ENCODE measurements at places on chromosomes 3 and 15. TPM values are rescaled to one million over a fixed set of nuclear protein-coding genes. Genes with fewer than 3 reads are reported as not detected.
A peak's percentile ranks its signal among the peaks of the same experiment; 100 is the strongest.

- no peak for DNase-seq
Observed at GRCh38 chr3:187706971-187707370, 4.6 kb upstream of the RTP2 start.

DNA sequence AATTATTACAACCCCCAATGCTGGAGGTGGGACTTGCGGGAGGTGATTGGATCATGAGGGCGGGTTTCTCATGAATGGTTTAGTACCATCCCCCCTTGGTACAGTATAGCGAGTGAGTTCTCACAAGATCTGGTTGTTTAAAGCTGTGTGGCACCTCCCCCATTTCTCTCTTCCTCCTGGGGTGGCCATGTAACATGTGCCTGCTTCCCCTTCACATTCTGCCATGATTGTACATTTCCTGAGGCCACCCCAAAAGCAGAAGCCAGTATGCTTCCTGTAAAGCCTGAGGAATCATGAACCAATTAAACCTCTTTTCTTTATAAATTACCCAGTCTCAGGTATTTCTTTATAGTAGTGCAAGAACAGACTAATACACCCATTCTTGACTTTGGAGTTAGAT is 20.3 kb upstream of the PROK2 start:
- no peak for DNase-seq

- no peak for DNase-seq
Observed at GRCh38 chr3:68999158-68999557, 14.3 kb downstream of the EOGT start.

- no peak for DNase-seq
Observed at GRCh38 chr15:49135911-49136310, 19.5 kb downstream of the COPS2 start.

- peak; percentile 71 for DNase-seq
Observed at GRCh38 chr15:89358755-89359439, 24.3 kb upstream of the POLG start.

DNA sequence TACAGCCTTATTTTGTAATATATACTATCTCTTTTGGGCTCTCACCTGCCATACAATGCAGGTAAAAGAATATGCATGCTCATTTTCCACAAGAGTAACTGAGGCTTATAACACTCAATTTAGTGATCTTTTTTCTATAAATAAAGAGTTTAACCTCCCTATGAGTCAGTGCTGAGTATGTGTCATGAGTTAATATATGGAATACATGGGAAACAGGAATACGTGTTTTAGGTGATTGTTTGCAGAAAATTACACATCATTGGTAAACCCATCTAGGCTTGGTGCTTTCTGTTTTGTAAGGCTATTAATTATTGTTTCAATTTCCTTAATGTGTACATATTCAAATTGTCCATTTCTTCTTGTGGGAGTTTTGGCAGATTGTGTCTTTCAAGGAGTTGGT is 411.3 kb downstream of the GRM7 start:
- no peak for DNase-seq

- no peak for DNase-seq
Observed at GRCh38 chr15:83746231-83746630, 92.3 kb downstream of the ADAMTSL3 start.

- no peak for DNase-seq
Observed at GRCh38 chr15:26686547-26687187, 86.2 kb downstream of the GABRB3 start.

GRCh38 chr3:3906171-3906570 is 106.9 kb downstream of the LRRN1 start:
- DNase-seq, result no peak

- peak; percentile 49 for DNase-seq
Observed at GRCh38 chr15:53193149-53193548, 403.0 kb upstream of the ONECUT1 start.

- DNase-seq, result no peak
Observed at GRCh38 chr15:43919540-43920253, 92.9 kb downstream of the WDR76 start.

DNA sequence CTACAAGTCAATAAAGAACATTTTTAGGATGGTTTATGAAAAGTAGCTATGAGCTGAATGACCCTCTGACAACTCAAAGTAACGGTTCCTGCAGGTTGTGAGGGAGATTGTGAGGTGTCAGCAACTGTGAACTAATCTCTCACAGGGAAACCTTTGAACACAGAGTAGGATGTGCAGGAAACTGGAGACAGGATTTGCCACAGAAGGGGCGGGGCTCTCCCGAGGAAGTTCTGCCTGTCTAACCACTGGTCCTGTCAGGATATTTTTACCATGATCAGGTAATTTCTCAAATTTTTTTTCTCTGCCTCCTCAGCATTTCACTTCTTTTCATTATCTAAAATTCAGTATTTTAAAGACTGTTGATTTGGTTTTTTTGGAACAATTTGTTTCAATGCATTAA is 33.3 kb downstream of the LEO1 start:
- no peak for DNase-seq

- DNase-seq, result peak; percentile 34
Observed at GRCh38 chr15:100464256-100464655, 64.5 kb downstream of the CERS3 start.

DNA sequence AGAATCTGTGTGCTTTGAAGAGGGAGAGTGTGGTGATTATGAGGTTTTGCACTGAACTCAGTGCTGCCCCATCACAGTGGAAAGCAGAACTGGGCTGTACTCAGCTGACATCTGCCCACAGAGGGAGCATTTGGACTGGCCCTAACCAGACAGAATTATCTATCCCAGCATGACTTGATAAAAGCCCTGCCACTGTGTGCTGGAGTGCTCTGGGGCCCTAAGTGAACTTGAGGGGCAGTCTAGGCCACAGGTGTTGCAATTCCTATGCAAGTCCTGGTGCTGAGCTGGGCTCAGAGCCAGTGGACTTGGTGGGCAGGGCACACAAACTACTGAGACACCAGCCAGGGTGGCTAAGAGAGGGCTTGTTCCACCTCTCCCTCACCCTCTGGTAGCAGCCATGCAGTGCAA is 269.2 kb upstream of the CTNNB1 start:
- no peak for DNase-seq

DNA sequence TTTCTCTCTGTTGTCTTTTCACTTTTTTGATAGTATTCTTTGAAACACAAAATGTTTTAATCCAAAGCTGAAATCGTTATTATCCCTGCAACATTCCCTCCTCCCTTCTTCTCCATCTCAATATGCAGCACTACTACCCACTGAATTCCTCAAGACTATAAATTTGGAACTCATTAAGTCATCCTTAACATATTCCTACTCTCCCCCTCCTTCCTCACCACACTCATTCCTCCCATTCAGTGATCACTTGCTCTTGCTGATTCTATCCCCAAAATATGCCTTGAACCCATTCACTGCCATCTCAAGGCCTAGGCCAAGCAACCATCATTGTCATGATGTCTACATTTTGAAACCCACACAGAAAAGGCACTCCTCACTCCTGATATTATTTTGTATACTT is 2.4 kb upstream of the PIK3R4 start:
- no peak for DNase-seq

GRCh38 chr15:68201879-68202261 is 3.3 kb downstream of the CALML4 start:
- DNase-seq, result no peak

- DNase-seq, result no peak
Observed at GRCh38 chr3:58698246-58698645, 31.7 kb upstream of the FAM3D start.

GRCh38 chr3:49831341-49831740 is 17.6 kb upstream of the UBA7 start:
- no peak for DNase-seq

DNA sequence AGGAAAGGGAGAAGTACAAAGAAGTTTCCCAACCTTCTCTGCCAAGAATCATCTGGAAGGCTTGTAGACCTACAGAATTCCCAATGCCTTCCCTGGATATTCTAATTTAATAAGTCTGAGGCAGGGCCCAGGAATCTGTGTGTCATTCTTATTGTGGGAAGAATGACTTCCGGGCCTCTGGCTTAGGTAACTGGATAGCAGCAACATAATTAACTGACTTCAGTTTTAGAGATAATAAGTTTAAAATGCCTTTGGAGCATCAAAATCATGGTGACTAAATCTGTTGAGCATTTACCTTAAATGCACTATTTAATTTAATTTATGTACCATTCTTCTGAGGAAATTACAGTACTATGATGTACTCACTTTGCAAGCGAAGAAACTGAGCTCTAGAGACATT is 44.3 kb upstream of the TM4SF1 start:
- DNase-seq, result no peak

DNA sequence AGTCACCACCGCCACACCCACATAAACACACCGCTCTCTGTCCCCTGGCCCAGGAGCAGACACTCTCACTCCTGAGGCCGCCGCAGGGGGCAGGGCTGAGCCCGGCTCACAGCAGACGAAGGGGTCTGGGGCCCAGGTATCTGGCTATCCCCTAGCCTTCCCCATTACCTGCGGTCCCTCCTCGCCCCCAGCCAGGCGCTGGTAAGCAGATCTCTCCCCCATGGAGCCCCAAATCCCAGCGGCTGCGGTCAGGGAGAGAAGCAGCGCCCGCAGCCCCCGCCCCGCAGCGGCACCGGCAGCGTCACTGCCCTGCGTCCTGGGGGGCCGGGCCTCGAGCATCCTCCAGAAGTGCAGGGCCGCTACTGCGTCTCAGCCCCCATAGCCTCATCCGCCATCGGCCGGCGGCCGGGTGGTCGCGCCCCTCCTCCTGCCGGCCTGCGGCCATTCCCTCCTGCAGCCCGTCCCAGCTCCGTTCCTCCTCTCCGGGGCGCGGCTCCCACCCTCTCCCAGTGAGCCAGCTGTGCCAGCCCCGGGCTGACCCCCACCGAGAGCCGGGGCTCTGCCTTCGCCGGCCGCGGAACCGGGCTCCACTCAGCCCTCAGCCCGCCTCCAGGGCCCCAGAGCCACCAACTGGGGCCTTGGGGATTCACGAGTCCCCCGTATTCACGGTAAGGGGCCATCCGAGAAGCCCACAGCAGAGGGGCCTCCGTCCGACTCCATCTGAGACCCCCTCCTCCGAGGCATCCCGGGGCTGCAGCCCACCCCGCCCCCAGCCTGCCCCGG is 13.1 kb downstream of the TNK2 start:
- DNase-seq, result peak; percentile 58

DNA sequence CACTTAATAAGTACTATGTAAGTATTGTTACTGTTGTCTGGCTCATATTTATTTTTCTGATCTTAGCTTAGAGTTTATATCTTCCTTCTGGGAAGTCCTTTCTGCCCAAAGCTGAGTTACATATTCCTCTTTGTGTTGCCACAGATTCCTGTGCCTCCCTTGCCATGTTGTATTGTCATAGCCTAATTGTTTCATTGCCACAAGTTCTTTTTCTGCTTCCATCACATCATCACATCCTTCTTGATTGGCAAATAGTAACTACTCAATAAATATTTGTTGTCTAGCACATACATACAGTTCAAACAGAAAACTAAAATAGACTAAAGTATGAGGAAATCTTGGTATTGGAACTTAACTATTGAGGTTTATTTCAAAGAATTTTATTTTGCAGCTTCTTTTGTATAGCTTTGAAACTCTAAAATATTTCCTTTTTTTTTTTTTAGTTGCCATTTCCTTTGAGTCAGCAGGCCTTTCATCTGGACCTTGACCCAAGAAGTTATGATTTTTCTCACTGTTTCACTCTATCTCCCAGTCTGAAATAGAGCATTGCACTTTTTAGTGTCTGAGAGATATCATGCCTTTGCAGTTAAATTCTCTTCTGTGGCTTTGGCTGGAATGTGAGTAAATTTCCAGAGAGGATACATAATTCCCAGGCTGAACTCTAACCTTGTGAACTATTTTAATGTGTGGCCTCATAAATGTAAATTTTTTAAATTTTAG is 98.2 kb downstream of the ZNF609 start:
- DNase-seq, result no peak

- no peak for DNase-seq
Observed at GRCh38 chr3:30343861-30344260, 262.5 kb upstream of the TGFBR2 start.

- peak; percentile 33 for DNase-seq
Observed at GRCh38 chr3:29171043-29171990, 109.6 kb upstream of the RBMS3 start.

DNA sequence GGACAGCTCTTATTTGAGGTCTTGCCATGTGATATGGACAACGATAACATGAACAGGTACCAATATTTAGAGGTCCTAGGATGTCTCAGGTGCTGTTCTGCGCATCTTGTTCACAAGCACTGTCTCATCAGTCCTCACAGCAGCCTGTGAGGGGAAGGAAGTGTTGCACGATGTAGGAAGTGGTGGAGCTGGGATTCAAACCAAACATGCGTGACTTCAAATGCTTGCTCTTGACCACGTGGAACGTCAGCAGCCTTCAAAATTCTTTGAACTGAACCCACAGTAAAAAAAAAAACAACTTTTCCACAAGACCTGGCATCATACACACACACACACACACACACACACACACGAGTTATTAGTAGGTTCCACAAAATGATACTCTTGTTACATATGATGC is 153.4 kb upstream of the SMAD3 start:
- DNase-seq, result peak; percentile 15

DNA sequence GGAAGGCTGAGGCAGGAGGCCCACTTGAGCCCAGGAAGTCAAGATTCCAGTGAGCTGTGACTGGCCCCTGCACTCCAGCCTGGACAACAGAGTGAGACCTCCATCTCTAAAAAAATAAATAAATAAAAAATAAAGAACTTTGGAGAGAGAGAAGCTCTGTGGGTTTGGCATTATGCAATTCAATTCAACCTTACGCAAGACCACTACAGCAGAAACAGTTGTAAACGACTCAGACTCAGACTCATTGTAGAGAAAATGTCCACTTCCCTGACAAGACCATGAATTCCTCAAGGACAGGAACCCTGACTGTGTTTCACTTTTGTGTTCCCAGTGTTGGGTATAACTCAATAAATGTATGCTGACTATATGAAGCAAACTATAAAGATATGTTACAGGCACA is 90.3 kb upstream of the C3orf80 start:
- DNase-seq, result no peak

DNA sequence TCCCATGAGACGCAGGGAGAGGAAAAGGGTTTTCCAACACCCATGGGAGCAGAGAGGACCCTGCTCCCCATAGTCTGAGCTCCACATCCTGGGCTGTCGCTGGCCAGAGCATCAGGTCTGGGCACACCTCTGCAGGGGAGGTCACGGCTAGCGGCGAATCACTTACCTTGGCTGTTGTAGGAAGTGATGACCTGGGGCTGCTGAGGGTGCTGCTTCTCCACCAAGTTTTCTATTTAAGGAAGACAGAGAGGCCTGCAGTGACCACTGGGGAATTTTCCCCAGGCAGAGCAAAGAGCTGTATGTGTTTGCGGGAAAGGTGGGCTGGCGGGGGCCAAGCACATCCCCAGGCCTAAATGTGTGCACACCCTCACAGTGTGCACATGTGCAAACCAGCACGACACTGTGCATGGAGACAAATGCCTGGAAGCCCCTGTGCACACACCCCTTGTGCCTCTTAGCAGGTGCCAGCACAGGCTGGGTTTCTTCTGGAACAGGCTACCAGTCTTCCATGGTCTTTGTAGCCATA is 7.6 kb downstream of the KY start:
- DNase-seq, result no peak

GRCh38 chr3:96646596-96646995 is 167.8 kb upstream of the EPHA6 start:
- no peak for DNase-seq

GRCh38 chr3:27643355-27643754 is 78.8 kb downstream of the EOMES start:
- DNase-seq, result no peak

- DNase-seq, result no peak
Observed at GRCh38 chr3:195060531-195061291, 210.2 kb downstream of the XXYLT1 start.

The STAC gene
- 3.2 TPM for polyA plus RNA-seq

The GPR27 gene
- 5.5 TPM for polyA plus RNA-seq

The PLA2G4B gene
- 4.8 TPM for polyA plus RNA-seq

The FBXO45 gene
- polyA plus RNA-seq, result 2.5 TPM

The INKA1 gene
- polyA plus RNA-seq, result 9.1 TPM

The SEMA3G gene
- polyA plus RNA-seq, result 28.2 TPM

The SPRED1 gene
- 4.6 TPM for polyA plus RNA-seq

The P2RY1 gene
- 0.41 TPM for polyA plus RNA-seq

The CHRFAM7A gene
- 0.54 TPM for polyA plus RNA-seq

The IMPG2 gene
- polyA plus RNA-seq, result 0.15 TPM

Measured in kidney (tissue), 22 donors.